ENCODE measurements at places on chromosomes 11 and 22. TPM values are rescaled to one million over a fixed set of nuclear protein-coding genes. Genes with fewer than 3 reads are reported as not detected.
A peak's percentile ranks its signal among the peaks of the same experiment; 100 is the strongest.

ZBTB16 gene
- total RNA-seq, result 322 TPM

APOA4 gene
- total RNA-seq, result not detected

TUBA8 gene
- total RNA-seq, result 0.89 TPM

VEGFB gene
- 25.1 TPM for total RNA-seq

SNX19 gene
- 67.4 TPM for total RNA-seq

DNA sequence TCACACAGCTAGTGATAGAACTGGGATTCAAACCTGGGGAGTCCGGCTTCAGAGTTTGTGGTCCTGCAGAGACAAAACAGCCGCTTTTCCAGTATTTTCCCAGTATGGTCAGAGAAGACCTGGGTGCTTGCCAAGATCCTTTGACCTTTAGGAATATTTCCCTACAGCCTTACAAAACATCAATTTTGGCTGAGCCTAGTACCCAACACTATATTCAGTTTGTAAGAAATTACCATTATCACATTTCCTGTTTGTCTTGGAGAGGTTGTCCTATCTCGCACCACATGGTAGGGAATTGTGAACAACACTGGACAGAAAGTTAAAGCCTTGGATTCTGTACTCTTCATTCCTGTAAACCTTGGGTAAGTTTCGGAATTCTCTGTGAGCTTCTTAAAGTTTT is 10.7 kb upstream of the NEU3 start:
- no peak for DNase-seq
- H3K27ac ChIP-seq, result no peak overlapping the region
- no peaks in the 10 kb centered on the region for H3K4me1 ChIP-seq

- H3K4me3 ChIP-seq, result no peak overlapping the region
- DNase-seq, result no peak
- H3K36me3 ChIP-seq, result no peaks in the 10 kb centered on the region
Observed at GRCh38 chr11:134945993-134946392, 534.0 kb upstream of the B3GAT1 start.

DNA sequence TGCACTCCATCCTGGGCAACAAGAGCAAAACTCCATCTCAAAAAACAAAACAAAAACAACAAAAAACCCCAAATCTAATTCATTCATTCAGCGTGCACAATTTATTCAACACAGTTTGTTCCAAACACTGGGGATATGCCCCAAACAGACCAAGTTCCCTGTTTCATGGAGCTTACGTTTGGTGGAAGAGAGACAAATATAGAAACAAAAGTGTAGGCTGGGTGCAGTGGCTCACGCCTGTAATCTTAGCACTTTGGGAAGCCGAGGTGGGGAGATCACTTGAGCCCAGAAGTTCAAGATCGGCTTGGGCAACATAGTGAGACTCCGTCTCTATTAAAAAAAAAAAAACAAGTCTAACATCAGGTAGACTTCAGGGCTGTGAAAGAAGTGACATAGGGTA is 52.4 kb downstream of the PTPRJ start:
- no peaks in the 10 kb centered on the region for H3K27me3 ChIP-seq
- H3K27ac ChIP-seq, result peak overlapping the region; percentile 53
- no peak for DNase-seq
- no peaks in the 10 kb centered on the region for H3K36me3 ChIP-seq
- no peak overlapping the region for H3K4me3 ChIP-seq
- H3K4me1 ChIP-seq, result peaks cover 57% of the 10 kb centered on the region

- no peaks in the 10 kb centered on the region for H3K36me3 ChIP-seq
- no peak overlapping the region for H3K4me3 ChIP-seq
- H3K27me3 ChIP-seq, result no peaks in the 10 kb centered on the region
- no peak for DNase-seq
Observed at GRCh38 chr11:124583781-124584180, 14.0 kb downstream of the OR8A1 start.

GRCh38 chr11:70108250-70108649 is 30.1 kb downstream of the ANO1 start:
- no peaks in the 10 kb centered on the region for H3K36me3 ChIP-seq
- no peak overlapping the region for H3K4me3 ChIP-seq
- DNase-seq, result no peak
- H3K27ac ChIP-seq, result no peak overlapping the region
- H3K4me1 ChIP-seq, result peaks cover 7% of the 10 kb centered on the region
- H3K27me3 ChIP-seq, result no peaks in the 10 kb centered on the region

GRCh38 chr11:86120807-86121206 is 51.9 kb upstream of the PICALM start:
- no peaks in the 10 kb centered on the region for H3K36me3 ChIP-seq
- H3K27me3 ChIP-seq, result no peaks in the 10 kb centered on the region
- H3K27ac ChIP-seq, result no peak overlapping the region
- H3K4me3 ChIP-seq, result no peak overlapping the region
- H3K4me1 ChIP-seq, result peaks cover 3% of the 10 kb centered on the region

DNA sequence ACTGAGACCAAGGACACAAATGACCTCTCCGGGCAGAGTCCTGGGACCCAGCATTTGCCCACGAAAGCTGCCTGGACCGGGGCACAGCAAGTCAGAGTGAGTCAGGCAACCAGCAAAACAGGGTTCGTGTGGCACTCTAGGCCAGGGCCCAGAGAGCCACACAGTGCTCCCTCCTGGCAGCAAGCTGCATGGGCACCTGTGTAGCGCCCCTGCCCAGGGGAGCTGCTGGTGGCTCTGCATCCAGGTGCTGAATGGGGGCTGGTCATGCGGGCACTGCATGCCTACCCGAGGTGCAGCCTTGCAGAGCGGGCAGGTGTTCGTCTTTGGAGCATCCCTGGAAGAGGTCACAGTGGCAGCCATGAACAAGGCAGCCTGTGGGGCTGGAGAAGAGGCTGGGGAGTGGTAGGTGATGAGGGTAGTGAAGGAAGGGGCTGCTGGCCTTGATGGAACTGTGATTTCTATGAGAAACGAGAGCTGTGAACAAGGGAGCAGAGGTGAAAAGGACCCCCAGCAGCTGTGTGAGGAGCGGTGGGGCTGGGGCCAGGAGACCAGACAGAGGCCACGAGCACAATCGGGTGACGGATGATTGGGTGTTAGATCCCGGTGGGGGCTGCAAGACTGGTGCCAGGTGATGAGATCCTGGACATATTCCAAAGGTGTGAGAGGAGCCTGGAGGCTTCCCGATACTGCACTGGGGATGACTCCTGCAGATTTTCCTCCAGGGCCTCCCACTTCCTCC is 63.3 kb downstream of the DGCR2 start:
- DNase-seq, result no peak
- H3K36me3 ChIP-seq, result peaks cover 57% of the 10 kb centered on the region
- H3K27ac ChIP-seq, result no peak overlapping the region
- no peaks in the 10 kb centered on the region for H3K4me1 ChIP-seq
- H3K27me3 ChIP-seq, result no peaks in the 10 kb centered on the region
- H3K4me3 ChIP-seq, result no peak overlapping the region

GRCh38 chr11:68146010-68146540 is 24.9 kb upstream of the CHKA start:
- H3K27me3 ChIP-seq, result no peaks in the 10 kb centered on the region
- no peaks in the 10 kb centered on the region for H3K36me3 ChIP-seq
- DNase-seq, result peak; percentile 99
- H3K27ac ChIP-seq, result peak overlapping the region; percentile 75

GRCh38 chr11:2443406-2443805 is 908 bp downstream of the TRPM5 start:
- H3K27ac ChIP-seq, result no peak overlapping the region
- no peaks in the 10 kb centered on the region for H3K36me3 ChIP-seq
- DNase-seq, result no peak
- peaks cover 28% of the 10 kb centered on the region for H3K4me1 ChIP-seq
- H3K4me3 ChIP-seq, result no peak overlapping the region
- H3K27me3 ChIP-seq, result no peaks in the 10 kb centered on the region

DNA sequence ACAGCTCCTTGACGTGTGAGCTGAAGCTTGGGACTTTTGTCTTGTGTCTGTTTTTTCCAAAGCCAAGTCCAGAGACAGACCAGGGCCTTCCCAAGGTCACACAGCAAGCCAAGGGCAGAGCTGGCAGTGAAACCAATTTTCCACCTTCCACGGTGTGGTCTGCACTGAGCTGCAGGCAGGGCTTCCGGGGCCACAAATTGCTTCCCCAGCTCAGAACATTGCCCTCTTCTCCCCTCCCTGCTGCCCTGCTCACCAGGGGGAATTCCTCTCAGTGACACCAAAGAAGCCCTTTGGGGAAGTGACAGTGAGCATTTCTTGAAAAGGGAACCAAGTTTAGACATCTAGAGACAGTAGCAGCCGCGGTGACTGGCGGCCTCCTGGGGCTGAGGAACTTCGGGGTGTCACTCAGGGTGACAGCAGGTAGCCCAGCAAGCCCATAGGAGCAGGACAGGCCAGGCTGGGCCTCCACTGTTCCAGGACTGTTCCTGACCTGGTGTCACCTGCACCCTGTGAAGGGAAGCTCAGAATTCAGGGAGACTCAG is 9.2 kb downstream of the FXYD2 start:
- H3K27me3 ChIP-seq, result no peaks in the 10 kb centered on the region
- H3K4me3 ChIP-seq, result no peak overlapping the region
- H3K36me3 ChIP-seq, result no peaks in the 10 kb centered on the region
- H3K4me1 ChIP-seq, result peaks cover 44% of the 10 kb centered on the region

DNA sequence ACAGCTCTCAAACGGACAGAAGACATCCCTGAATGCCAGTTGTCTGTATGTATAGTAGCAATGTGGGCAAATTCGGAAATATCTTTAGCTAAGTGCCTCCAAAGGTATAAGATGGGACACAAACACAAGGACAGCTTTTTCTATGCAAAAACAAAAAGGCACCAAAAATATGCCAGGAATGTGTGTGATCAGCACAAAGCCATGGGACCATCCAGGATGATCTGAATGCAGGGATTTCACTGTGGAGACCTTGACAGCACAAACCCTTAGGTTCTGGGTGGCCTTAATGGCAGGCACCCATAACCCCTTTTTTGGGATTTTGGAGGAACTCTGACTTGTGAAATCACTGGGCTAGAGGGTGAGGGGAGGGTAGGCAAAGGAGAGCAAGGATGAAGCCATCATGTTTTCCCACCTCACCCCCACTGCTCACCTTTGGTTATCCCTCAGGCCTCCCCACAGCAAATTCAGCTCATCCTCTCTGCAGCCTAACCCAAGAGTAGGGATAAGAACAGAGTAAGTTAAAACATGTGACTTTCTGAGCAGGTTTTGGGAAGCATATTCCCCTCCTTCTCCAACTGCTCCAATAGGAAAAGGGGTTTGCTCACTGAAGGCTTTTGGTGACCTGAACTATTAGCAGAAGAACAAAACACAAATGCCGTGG is 154.6 kb downstream of the SNX19 start:
- no peak overlapping the region for H3K27ac ChIP-seq
- H3K36me3 ChIP-seq, result no peaks in the 10 kb centered on the region
- no peak for DNase-seq
- no peaks in the 10 kb centered on the region for H3K4me1 ChIP-seq
- H3K4me3 ChIP-seq, result no peak overlapping the region

GRCh38 chr11:134330611-134331353 is 1.0 kb upstream of the GLB1L2 start:
- H3K4me1 ChIP-seq, result peaks cover 15% of the 10 kb centered on the region
- H3K27ac ChIP-seq, result no peak overlapping the region
- H3K27me3 ChIP-seq, result no peaks in the 10 kb centered on the region
- no peaks in the 10 kb centered on the region for H3K36me3 ChIP-seq
- peak overlapping the region; percentile 51 for H3K4me3 ChIP-seq
- DNase-seq, result no peak

GRCh38 chr22:40178417-40179409 is 988 bp downstream of the TNRC6B start:
- DNase-seq, result peak; percentile 30
- peak overlapping the region; percentile 89 for H3K27ac ChIP-seq
- no peaks in the 10 kb centered on the region for H3K36me3 ChIP-seq
- no peaks in the 10 kb centered on the region for H3K27me3 ChIP-seq
- H3K4me1 ChIP-seq, result peaks cover 48% of the 10 kb centered on the region
- H3K4me3 ChIP-seq, result peak overlapping the region; percentile 61

GRCh38 chr11:31421820-31422219 is 52.2 kb downstream of the DNAJC24 start:
- H3K27me3 ChIP-seq, result no peaks in the 10 kb centered on the region
- no peak for DNase-seq
- H3K27ac ChIP-seq, result no peak overlapping the region
- H3K4me1 ChIP-seq, result no peaks in the 10 kb centered on the region
- H3K4me3 ChIP-seq, result no peak overlapping the region
- no peaks in the 10 kb centered on the region for H3K36me3 ChIP-seq

GRCh38 chr11:128473636-128474035 is 113.7 kb downstream of the ETS1 start:
- H3K36me3 ChIP-seq, result peaks cover 2% of the 10 kb centered on the region
- H3K4me1 ChIP-seq, result peaks cover 78% of the 10 kb centered on the region
- no peak overlapping the region for H3K4me3 ChIP-seq
- no peaks in the 10 kb centered on the region for H3K27me3 ChIP-seq

DNA sequence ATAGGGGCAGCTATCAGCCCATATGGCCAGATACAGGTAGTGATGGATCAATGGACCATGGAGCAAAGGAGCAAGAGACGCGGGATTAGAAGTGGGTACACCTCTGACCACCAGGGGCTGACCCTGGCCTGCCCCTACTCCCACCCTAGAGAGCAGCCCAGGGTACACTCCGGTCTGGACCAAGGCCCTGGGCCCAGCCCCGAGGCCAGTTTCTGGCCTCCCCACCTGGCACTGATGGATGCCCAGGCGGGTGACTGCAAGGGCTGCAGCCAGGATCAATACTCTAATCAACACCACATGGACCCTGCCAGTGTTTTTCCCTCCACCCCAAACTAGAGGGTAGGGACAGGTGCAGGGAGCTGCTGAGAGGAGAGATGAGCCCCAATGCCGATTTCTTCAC is 74.1 kb upstream of the NECTIN1 start:
- no peaks in the 10 kb centered on the region for H3K36me3 ChIP-seq
- no peak overlapping the region for H3K4me3 ChIP-seq
- DNase-seq, result no peak
- no peak overlapping the region for H3K27ac ChIP-seq
- H3K27me3 ChIP-seq, result no peaks in the 10 kb centered on the region

GRCh38 chr11:832529-833113 is at the start of gene CD151:
TSS of gene CD151 (plus strand) at chr11:832952. CDS start at chr11:836070, 3,118 bp downstream.
- H3K27me3 ChIP-seq, result peaks cover 4% of the 10 kb centered on the region
- H3K4me1 ChIP-seq, result peaks cover 72% of the 10 kb centered on the region
- peak within 1 kb of the TSS; percentile 93 for H3K27ac ChIP-seq
- no peak for DNase-seq
- peak within 1 kb of the TSS; percentile 80 for H3K4me3 ChIP-seq

DNA sequence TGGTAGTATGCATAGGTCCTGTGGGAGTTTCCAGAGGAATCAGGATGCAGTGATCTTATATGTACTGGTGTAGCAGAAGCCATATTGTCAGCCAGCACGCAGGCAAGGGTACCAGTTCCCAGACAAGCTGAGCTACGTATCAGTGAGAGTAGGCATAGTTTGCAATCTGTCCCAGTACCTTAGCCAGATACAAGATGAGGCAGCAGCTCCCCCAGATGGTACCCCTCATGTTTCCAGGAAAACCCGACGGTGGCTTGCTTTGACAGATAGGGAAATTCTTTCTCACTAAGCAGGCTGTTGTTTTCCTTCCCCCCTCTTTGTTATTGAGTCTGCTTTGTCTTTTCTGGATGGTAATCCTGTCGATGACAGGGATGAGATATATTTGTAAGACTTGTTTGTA is 109.7 kb upstream of the RRM1 start:
- H3K27ac ChIP-seq, result no peak overlapping the region
- peaks cover 4% of the 10 kb centered on the region for H3K4me1 ChIP-seq
- no peaks in the 10 kb centered on the region for H3K36me3 ChIP-seq
- H3K4me3 ChIP-seq, result no peak overlapping the region
